ENCODE measurements at places on chromosomes 16 and 17. TPM values are rescaled to one million over a fixed set of nuclear protein-coding genes. Genes with fewer than 3 reads are reported as not detected.

DNA sequence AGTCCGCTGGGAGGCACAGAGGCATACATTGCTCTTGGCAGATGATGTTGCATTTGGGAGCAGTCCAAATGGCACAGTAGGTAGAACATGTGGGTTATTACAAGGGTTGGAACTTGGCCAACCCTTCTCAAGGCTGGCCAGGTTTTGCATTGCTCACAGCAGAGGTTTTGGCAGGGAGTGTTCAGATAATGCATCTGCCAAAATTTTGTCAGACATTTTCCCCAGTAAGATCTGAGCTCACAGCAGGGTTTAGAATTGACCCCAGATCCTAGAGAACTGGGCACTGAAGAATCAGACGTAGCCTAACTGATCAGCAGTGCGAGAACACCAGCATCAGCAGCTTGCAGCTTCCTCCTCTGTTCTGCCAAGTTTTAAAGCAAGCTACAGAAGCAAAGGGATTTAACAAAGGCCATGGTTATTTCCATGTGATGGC, 468.8 kb upstream of the KIF2B start:
- no peaks in the 10 kb centered on the region for H3K27me3 ChIP-seq
- DNase-seq, result peak; percentile 52
- H3K4me1 ChIP-seq, result no peaks in the 10 kb centered on the region
- no peak overlapping the region for H3K27ac ChIP-seq
- no peaks in the 10 kb centered on the region for H3K36me3 ChIP-seq
- H3K4me3 ChIP-seq, result no peak overlapping the region

- H3K36me3 ChIP-seq, result peaks cover 17% of the 10 kb centered on the region
- H3K27ac ChIP-seq, result peak overlapping the region; percentile 83
- peak; percentile 57 for DNase-seq
- no peak overlapping the region for H3K4me3 ChIP-seq
- H3K4me1 ChIP-seq, result peaks cover 46% of the 10 kb centered on the region
- H3K27me3 ChIP-seq, result no peaks in the 10 kb centered on the region
Observed at GRCh38 chr17:77098884-77099545, 41.8 kb upstream of the SEC14L1 start.

DNA sequence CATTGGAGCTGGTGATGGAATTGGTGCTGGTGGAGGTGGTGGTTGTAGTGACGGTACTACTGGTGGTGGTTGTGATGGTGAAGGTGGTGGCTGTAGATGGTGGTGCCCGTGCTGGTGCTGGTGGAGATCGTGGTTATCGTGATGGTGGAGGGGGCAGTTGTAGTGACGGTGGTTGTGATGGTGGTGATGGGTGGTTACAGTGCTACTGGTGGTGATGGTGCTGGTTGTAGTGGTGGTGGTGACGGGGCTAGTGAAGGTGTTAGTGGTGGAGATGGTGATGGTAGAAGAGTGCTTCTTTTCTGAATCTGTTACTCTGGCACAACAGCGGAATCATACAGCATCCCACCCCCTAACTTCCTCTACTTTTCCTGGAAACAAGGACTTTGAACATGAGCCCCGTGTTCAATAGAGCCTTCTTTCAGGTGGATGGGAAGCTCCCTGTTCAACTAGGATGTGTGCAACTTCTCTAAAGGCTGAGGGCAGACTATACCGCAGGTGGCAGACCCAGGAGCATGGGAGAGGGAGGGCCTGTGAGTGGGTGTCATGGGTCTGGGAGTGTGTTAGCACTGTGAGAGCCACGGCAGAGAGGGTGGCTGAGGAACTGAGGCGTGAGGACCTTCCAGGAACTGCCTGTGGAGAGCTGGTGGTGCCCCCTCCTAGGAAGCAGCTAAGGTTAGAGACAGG, 8.2 kb downstream of the TBX21 start:
- H3K36me3 ChIP-seq, result no peaks in the 10 kb centered on the region
- no peaks in the 10 kb centered on the region for H3K4me1 ChIP-seq
- no peak overlapping the region for H3K27ac ChIP-seq
- peaks cover 73% of the 10 kb centered on the region for H3K27me3 ChIP-seq
- no peak overlapping the region for H3K4me3 ChIP-seq

- H3K36me3 ChIP-seq, result no peaks in the 10 kb centered on the region
- no peaks in the 10 kb centered on the region for H3K4me1 ChIP-seq
- no peak for DNase-seq
- no peak overlapping the region for H3K4me3 ChIP-seq
- no peaks in the 10 kb centered on the region for H3K27me3 ChIP-seq
Observed at GRCh38 chr16:66166490-66166889, 200.0 kb upstream of the CDH5 start.

DNA sequence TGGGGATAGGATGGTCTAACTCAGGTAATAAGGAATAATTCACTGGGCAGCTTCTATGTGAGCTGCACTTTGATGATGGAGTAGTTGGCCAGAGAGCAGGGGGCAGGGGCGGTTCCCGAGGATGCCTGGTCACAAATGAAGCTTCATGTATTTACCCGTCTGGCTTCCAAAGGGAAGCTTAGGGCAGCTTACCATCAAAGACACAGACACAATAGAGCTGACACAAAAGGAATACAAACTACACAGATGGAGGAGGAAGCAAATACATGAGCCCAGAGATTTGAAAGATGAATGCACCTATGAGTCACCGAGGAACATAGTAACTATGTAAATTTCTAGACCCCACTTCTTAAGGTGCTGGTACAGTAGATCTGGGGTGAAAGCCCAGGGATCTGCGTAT, 8.7 kb upstream of the EMP2 start:
- no peak overlapping the region for H3K4me3 ChIP-seq
- H3K27ac ChIP-seq, result no peak overlapping the region
- no peaks in the 10 kb centered on the region for H3K36me3 ChIP-seq
- H3K4me1 ChIP-seq, result no peaks in the 10 kb centered on the region

GRCh38 chr17:10337136-10337535, 35.7 kb downstream of the MYH13 start:
- no peak for DNase-seq
- no peak overlapping the region for H3K4me3 ChIP-seq
- H3K4me1 ChIP-seq, result no peaks in the 10 kb centered on the region

- H3K27me3 ChIP-seq, result no peaks in the 10 kb centered on the region
- peak overlapping the region; percentile 71 for H3K27ac ChIP-seq
- peaks cover 15% of the 10 kb centered on the region for H3K4me1 ChIP-seq
- no peak overlapping the region for H3K4me3 ChIP-seq
Observed at GRCh38 chr17:59440757-59441463, 109.5 kb downstream of the YPEL2 start.

DNA sequence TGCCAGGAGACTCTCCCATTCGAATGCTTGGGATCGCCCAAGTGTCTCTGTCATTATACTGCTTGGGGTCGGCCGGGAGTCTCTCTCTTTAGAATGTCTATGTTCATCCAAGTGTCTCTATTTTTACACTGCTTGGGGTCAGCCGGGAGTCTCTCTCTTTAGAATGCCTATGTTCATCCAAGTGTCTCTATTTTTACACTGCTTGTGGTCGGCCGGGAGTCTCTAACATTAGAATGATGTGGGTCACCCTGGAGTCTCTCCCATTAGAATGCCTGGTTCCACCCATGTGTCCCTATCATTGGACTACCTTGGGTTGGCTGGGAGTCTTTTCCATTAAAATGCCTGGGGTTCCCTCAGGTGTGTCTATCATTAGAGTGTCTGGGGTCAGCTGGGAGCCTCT, 2230.4 kb downstream of the TP53TG3F start:
- no peaks in the 10 kb centered on the region for H3K36me3 ChIP-seq
- H3K27me3 ChIP-seq, result no peaks in the 10 kb centered on the region
- H3K4me3 ChIP-seq, result no peak overlapping the region
- no peak for DNase-seq
- no peak overlapping the region for H3K27ac ChIP-seq
- H3K4me1 ChIP-seq, result no peaks in the 10 kb centered on the region

- H3K27me3 ChIP-seq, result no peaks in the 10 kb centered on the region
- no peaks in the 10 kb centered on the region for H3K4me1 ChIP-seq
- H3K27ac ChIP-seq, result peak overlapping the region; percentile 10
- no peak overlapping the region for H3K4me3 ChIP-seq
- H3K36me3 ChIP-seq, result peaks cover 66% of the 10 kb centered on the region
Observed at GRCh38 chr17:67125417-67125816, 81.1 kb downstream of the CACNG1 start.

DNA sequence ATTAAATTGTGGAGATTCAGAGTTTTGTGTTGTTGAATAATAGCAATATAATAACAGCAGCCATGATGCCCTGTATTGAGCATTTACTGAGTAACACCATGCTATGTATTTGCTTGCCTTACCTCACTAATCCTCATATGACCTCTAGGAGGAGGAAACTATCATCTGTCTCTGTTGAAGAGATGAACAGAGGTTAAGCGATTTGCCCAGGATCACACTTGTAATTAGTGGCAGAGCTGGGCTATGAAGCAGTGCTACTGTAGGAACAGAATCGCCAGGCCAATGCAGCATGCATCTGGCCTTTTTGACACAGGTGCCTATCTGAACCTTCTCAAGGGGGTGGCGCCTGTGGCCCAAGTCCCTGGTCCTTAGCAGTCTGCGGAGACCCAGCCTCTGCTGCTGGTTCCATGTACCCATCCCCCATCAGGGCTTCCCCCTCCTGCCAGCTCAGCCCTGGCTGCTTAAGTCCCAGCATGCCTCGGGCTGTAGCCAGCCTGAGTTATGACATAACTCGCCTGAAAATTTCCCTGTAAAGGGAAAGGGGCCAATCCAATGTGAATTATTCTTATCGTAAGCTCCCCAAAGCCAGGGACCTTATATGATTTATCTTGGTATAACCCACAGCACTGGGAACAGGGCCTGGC, 50.4 kb upstream of the HS3ST2 start:
- no peak overlapping the region for H3K4me3 ChIP-seq
- peaks cover 4% of the 10 kb centered on the region for H3K4me1 ChIP-seq
- H3K27ac ChIP-seq, result no peak overlapping the region
- H3K27me3 ChIP-seq, result no peaks in the 10 kb centered on the region

DNA sequence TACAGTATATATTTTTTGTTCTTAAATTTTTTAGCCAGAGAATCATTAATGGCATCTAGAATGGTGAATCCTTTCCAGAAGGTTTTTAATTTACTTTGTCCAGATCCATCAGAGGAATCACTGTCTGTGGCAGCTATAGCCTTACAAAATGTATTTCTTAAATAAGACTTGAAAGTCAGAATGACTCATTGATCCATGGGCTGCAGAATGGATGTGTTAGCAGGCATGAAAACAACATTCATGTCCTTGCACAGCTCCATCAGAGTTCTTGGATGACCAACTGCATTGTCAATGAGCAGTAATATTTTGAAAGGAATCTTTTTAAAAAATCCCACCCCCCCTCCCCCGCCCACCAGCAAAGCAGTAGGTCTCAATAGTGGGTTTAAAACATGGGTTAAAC, 51.4 kb downstream of the CACNG1 start:
- no peaks in the 10 kb centered on the region for H3K27me3 ChIP-seq
- no peak overlapping the region for H3K27ac ChIP-seq
- H3K36me3 ChIP-seq, result no peaks in the 10 kb centered on the region
- H3K4me1 ChIP-seq, result peaks cover 26% of the 10 kb centered on the region

GRCh38 chr17:11486868-11487310, 111.4 kb upstream of the DNAH9 start:
- no peak overlapping the region for H3K4me3 ChIP-seq
- H3K4me1 ChIP-seq, result no peaks in the 10 kb centered on the region
- H3K27me3 ChIP-seq, result no peaks in the 10 kb centered on the region
- no peaks in the 10 kb centered on the region for H3K36me3 ChIP-seq
- H3K27ac ChIP-seq, result no peak overlapping the region

- no peak overlapping the region for H3K27ac ChIP-seq
- no peaks in the 10 kb centered on the region for H3K36me3 ChIP-seq
- peak; percentile 64 for DNase-seq
- H3K4me3 ChIP-seq, result no peak overlapping the region
- H3K27me3 ChIP-seq, result no peaks in the 10 kb centered on the region
Observed at GRCh38 chr16:12170103-12171040, 193.8 kb downstream of the SNX29 start.

DNA sequence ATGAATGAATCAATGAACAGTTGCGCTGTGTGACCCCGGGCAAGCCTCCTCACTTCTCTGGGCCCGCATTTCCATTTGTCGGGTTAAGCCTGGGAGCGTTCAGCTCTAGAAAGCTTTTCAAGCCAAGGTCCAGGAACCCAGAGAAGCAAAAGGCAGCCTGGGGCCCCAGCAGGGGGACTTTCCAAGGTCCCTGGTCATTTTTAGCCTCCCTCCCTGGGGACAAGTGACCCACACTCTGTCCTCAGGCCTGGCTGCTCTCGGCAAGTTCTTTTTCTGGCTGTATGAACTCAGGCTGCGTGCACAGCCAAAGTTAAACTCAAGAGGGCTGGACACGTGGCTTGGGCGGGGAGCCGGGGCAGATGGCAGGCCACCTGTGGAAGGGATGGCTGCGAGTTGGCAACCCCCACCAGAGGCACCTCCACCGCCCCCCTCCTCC, 41.4 kb upstream of the CIBAR2 start:
- H3K4me3 ChIP-seq, result no peak overlapping the region
- H3K27me3 ChIP-seq, result no peaks in the 10 kb centered on the region
- peaks cover 42% of the 10 kb centered on the region for H3K4me1 ChIP-seq

DNA sequence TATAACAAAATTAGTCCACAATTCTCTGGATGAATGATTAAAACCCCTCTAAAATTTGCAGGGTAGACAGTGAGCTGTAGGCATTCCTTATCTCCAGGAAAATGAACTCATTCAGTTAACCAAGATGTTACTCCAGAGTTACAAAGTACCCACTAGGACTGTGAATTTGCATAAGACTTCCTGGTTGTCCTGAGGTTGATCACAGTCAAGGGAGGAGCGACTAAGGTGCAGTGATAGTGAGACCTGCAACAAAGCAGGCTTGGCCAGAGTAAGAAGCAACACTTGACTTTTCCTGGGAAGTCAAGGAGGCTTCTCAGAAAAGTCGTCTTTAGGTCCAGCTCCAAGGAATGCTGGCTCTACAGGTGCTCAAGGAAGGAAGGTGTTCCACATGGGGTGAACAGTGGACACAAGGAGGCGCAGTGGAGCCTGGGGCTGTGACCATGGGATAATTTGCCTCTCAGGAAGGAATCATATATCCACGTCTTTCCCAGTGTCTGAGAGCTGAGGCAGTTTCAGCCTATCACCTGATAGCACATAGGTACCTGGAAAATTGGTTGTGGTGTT, 821.1 kb upstream of the EEF2KMT start:
- H3K4me1 ChIP-seq, result no peaks in the 10 kb centered on the region
- H3K4me3 ChIP-seq, result no peak overlapping the region
- no peaks in the 10 kb centered on the region for H3K27me3 ChIP-seq
- no peaks in the 10 kb centered on the region for H3K36me3 ChIP-seq
- H3K27ac ChIP-seq, result no peak overlapping the region
- peak; percentile 11 for DNase-seq

DNA sequence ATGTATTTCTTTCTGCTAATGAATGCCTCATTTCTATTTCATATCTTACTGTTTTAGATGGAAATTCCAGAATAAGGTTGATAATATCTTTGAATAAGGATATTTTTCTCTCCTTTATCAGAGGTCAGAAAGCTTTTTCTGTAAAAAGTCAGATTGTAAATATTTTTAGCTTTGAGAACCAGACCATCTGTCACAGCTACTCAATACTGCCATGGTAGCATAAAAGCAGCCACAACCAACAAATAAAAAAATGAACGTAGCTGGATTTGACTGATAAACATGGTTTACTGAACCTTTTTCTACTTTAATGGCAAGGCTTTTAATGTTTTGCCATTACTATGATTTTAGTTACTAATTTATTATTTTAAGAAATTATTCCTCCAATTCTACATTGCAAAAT, 217.4 kb upstream of the COX10 start:
- H3K27ac ChIP-seq, result no peak overlapping the region
- H3K4me3 ChIP-seq, result no peak overlapping the region
- no peak for DNase-seq
- no peaks in the 10 kb centered on the region for H3K4me1 ChIP-seq
- no peaks in the 10 kb centered on the region for H3K36me3 ChIP-seq
- no peaks in the 10 kb centered on the region for H3K27me3 ChIP-seq

CLDN7 gene
- 829 TPM for total RNA-seq

ADAM11 gene
- total RNA-seq, result not detected

NOL3 gene
- total RNA-seq, result 31.2 TPM

HSD17B2 gene
- total RNA-seq, result 19.6 TPM

GRB7 gene
- 31.2 TPM for total RNA-seq

SOX15 gene
- total RNA-seq, result not detected

KRTAP3-2 gene
- total RNA-seq, result not detected

SNAI3 gene
- total RNA-seq, result not detected
